Foreskin fibroblast (primary cell): ENCODE measurements at places on chromosomes 2 and 18.
A peak's percentile ranks its signal among the peaks of the same experiment; 100 is the strongest.

DNA sequence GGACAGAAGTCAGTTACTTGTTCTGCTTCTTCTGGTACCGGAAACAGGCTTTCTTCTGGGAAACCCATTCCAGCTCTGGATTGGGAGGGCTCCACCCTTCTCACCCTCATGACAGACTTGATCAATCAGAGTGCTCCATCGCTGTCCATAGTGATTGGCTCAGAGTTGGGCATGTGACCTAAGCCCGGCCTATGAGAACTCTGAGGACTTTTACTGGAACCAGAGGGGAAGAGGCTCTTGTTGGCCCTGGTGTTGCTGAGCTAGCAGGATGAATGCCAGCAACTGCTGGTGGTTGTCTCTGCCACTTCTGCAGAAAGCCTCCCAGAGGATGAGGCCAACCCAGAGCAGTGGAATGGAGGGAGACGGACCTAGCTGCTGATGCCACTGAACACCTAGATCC is 33.3 kb downstream of the TMEM37 start:
- no peak for DNase-seq

- no peak for DNase-seq
Observed at GRCh38 chr18:60875957-60876507, 457.2 kb upstream of the CDH20 start.

- no peak for DNase-seq
Observed at GRCh38 chr2:132774189-132774588, 104.2 kb upstream of the LYPD1 start.

DNA sequence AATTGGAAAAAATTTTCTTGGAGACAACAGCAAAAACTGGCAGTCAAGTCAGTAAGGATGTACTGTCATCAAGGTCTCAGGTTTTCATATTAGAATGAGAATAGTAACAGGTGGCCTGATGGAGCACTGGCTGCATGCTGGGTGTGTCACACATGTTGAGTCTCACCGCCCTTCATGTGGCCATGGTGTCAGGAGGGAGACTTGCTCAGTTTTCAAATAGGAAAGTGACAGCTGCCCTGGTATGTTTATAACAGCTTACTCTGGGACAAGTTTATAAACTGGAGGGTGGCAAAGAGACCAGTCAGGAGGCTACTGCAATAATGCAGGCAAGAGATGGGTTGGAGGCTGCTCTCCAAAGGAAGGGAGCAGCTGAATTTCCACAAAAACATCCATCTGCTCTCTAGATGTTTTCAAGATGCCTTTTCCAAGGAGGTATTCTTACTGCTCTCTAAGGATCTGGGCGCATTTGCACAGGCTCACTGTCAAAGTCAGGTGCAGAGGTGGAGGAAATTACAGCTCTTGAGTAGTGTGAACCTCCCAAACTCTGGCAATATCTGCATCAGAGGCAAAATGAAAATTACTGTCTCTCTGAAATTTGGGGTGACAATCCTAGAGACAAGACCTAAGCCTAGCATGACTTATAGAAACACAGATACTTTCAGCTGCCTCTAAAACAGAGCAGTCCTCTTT is 321.9 kb upstream of the RAB12 start:
- DNase-seq, result no peak

DNA sequence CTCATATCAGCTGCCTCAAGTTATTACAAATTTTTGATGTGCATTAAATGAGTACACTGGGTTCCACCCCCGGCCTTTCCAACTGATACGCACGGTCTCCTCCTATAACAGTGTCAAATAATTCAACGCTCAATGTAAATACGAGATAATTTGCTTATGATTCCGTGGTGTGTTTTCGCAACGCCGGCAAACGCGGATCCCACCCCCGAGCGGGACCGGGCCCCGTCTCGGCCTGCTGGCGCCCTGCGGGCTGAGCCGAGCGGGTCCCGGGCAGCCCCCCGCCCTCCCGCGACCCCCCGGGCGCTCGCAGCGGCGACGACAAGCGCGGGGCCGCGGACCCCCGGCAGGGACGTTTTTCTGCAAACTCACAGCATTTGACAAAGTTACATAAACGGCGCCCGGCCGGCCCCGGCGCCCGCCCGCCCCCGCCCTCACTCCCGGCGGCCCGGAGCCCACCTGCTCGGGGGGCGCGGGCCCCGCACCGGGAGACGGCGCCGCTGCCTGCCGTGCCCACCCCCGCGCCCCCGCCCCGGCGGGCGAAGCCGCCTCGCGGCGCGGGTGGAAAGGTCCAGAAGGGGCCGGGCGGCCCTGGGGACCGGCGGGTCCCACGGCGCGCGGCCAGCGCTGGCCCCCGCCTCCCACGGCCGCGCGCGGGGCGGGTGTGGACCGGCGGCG is 762 bp downstream of the HDAC4 start:
- no peak for DNase-seq

DNA sequence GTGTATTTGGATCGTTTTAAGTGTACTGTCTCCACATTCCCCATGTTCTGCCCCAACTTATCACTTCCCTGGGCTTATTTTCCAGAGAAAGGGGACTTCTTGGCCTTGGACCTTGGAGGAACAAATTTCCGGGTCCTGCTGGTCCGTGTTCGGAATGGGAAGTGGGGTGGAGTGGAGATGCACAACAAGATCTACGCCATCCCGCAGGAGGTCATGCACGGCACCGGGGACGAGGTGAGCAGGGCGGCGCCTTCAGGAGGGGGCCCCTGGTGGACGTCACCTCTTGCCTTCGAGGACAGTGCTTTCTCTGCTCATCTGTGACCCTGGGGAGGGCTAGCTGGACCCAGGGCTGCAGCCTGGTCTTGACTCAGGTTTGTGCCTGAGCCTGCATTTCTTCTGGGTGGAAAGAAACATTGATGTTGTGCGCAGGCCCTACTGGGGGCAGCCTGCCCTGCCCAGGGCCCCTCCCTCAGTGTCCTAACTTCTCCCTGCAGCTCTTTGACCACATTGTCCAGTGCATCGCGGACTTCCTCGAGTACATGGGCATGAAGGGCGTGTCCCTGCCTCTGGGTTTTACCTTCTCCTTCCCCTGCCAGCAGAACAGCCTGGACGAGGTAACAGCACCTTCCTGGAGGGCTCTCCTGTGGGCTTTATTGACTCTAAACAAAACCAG is 47.8 kb downstream of the HK2 start:
- no peak for DNase-seq

DNA sequence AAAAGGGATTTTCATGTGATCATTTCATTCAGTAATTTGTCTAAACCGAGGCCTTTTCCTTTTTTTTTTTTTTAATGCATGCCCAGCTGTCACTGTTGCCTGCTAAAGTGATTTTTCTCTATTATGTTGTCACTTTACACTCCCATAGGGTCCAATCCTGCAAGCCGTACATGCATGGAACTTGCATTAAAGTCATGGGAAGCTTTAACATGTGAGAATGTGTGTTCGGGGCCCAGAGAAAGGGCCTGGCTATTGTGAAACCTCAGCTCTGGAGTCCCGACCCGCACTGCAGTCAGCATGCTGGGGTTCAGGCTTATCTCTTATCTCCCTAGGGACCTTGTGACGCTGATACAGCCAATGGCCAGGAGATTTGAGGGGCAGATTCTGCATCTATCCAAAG is 474.6 kb downstream of the SLC4A3 start:
- no peak for DNase-seq

- no peak for DNase-seq
Observed at GRCh38 chr18:33641141-33641540, 63.1 kb downstream of the ASXL3 start.

GRCh38 chr18:75081486-75081885 is 127.5 kb downstream of the PTGR3 start:
- DNase-seq, result no peak

GRCh38 chr2:184530239-184530638 is 68.1 kb upstream of the ZNF804A start:
- DNase-seq, result no peak

GRCh38 chr2:63840081-63840784 is 1.5 kb upstream of the UGP2 start:
- no peak for DNase-seq

DNA sequence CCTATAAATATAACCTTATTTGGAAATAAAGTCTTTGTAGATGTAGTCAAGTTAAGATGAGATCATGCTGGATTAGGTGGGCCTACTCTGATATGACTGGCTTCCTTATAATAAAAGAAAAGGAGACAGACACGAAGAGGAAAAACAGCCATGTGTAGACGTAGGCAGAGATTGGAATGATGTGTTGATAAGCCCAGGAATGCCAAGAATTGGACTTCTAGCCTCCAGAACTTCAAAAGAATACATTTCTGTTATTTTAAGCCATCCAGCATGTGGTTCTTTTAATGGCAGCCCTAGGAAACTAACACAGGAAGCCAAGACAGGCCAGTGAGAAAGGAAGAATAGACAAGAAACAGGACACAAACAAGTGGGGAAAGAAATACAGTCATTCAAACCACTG is 68.6 kb downstream of the NYAP2 start:
- no peak for DNase-seq

DNA sequence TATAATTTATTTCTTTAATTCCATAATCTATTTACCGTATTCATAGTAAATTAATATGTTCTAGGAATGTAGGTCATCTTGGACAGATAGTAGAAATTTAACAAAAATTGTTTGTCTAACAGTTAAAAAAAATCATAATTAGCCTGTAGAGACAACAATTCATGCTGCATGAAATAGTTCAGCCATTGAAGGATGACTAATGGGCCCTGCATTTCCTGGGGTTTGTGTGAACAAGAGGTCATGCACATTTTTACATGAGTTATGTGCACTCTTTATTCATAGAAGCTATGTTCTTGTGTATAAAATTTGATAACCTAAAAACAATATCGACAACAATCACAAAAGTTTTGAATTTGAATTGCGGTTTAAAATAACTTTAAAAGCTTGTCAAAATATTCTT is 1663.6 kb downstream of the SUCLG1 start:
- DNase-seq, result peak; percentile 79

GRCh38 chr2:187749804-187750431 is 195.7 kb upstream of the TFPI start:
- DNase-seq, result no peak

DNA sequence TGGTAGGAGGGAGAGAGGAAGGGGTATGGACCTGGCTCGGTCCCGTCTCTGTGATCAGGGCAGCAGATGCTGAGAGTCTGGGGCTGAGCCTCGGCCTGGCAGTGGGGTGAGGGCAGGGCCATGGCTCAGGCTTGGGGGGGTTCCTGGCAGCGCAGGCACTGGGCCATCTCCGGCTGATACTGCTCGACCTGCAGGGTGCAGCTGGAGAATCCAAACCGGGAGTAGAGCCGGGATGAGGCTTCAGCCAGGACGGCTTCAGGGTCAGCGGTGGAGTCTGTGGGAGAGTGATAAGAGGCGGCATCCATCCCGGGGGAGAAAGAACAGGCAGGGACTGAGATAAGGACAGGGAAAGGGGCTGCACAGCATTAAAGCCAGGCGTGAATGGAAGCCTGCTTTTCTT is 7.7 kb downstream of the SLC30A3 start:
- no peak for DNase-seq

- DNase-seq, result no peak
Observed at GRCh38 chr2:144449028-144449406, 70.9 kb downstream of the ZEB2 start.

- peak; percentile 98 for DNase-seq
Observed at GRCh38 chr2:240434728-240435456, 571 bp upstream of the GPC1 start.

DNA sequence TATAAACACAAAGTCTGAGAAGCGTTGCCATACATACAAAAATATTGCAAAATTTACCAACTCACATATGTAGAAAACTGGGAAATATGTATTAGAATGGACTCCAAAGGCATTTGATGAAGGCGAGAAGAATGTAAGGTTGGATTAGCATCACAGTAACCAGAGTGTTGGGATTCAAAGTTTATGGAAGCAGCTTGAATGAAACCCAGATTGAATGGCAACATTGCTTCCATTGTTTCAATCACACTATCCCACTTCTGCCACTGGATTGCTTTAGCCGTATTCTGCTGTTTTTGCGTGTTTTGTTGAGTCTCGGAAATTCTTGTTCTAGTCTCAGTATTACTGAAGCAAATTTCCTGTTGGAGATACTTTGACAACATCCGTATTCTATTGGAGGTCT is 609.0 kb upstream of the LRATD1 start:
- DNase-seq, result no peak

DNA sequence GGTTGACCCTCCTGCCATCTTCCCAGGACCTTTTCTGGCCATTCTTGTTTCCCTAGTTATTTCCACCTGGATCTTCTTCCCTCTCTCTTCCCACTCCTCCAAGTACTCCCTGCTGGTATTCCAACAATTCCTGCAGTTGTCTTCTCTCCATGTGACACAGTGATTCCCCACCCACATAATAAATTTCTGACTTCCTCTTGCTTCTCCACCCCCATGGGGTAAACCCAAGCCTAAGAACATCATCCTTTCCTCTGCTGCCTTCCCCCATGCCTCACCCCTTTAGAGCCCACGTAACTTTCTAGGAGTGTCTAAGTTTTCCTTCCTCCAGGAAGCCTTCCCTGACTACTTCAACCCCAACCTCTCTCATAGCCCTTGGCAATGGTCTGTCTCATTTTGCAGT is 72.6 kb downstream of the CELF4 start:
- DNase-seq, result no peak

DNA sequence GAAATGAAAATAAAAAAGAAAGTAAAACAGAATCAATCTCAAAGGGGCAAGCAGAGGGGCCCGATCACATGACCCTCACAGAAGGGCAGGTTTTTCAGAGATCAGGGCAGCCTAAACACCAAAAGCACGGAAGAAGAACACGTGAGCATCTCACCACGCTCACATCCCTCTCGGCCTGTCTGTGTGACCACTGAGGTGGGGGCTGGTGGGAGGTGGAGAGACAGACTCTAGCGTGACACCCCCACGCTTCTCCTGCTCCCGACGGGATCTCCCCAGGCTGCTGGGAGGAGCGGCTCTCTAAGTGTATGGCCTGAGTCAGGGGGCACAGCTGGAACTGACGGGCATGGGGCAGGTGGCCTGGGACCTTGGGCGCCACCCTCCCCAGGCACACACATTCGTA is 23.5 kb upstream of the MTERF4 start:
- DNase-seq, result no peak

DNA sequence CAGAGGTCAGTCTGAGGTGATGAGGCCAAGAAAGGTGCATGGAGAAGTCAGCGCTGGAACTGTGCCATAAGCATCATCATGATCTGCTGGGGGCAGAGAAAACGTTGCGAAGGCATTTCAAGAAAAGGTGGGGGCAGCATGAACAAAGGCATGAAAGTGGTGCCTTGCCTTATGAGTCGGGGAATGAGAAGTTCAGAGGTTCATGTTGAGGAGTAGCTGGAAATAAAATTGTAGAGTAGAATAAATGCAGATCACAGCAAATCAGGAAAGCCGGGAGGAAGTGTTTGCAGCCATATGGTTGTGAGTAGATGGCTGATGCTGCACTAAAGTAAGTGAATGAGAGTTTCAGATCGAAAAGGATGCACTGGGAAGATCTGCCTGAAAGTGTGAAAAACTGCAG is 72.1 kb upstream of the ARL5A start:
- DNase-seq, result no peak

GRCh38 chr2:199282309-199282708 is 175.4 kb downstream of the SATB2 start:
- no peak for DNase-seq

GRCh38 chr18:71815305-71815704 is 728.8 kb downstream of the CBLN2 start:
- DNase-seq, result no peak

DNA sequence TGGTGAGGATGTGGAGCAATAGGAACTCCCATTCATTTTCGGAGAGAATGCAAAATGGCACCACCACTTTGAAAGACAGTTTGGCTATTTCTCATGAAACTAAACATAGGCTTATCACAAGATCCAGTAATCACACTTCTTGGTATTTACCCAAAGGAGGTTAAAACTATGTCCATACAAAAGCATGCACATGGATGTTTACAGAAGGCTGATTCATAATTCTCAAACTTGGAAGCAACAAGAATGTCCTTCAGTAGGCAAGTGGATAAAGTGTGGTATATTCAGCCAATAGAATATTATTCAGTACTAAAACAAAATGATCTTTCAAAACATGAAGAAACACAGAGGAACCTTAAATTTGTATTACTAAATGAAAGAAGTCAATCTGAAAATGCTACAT is 440.6 kb downstream of the FBXO15 start:
- peak; percentile 52 for DNase-seq
